T-helper 22 cell (primary cell): ENCODE measurements at places on chromosomes 2 and 18.

- no peak for DNase-seq
Measured at GRCh38 chr2:116162395-116162794, 1652.1 kb upstream of the DDX18 start.

DNA sequence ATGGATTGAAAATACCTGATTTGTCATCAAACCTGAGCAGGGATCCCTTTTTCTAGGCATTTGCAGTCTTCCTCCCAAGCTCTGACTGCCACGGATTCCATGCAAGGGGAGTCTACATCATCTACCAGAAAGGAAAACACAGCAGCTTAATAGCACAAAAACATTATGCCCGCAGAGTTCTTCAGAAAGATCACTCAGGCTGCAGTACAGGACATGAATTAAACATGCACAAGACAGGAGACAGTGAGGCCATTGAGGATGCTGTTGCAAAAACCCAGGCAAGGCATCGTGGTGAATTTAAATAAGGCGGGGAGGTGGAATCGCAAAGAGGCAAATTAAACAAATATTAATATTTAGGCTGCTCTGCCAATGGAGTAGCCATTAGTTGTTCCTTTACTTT lies 88.5 kb downstream of the MRPS9 start:
- no peak for DNase-seq

GRCh38 chr2:235512699-235513053 lies 18.8 kb downstream of the AGAP1 start:
- no peak for DNase-seq

- no peak for DNase-seq
Measured at GRCh38 chr2:241393524-241394196, 37.6 kb downstream of the FARP2 start.

DNA sequence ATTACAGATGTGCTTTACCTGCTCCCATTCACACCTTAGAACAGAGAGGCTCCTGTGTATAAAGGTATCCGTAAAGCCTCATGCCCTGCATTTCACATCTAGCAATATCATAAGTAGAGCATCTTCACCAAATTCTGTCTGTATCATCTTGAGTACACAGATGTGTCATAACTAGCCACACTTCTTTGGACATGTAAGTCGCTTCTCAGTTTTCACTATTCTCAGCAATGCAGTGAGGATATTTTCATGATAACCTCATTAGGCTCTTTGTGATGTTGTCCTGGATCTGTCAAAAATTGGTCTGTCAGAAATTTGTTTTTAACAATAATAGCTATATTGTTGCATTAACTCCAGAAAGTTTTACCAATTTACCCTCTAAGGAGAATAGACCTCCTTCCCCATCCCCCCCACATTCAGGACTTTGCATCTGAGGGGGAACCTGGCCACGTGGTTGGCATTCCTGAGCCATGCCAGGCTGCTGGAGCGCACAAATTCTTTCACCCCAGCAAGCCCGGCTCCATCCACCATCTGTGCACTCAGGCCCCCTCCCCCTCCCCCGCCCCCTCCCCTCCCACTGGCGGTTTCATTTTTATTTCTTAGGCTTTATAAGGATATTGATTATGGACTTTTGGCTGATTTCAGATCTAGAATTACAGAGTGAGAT lies 34.1 kb downstream of the AGAP1 start:
- no peak for DNase-seq

DNA sequence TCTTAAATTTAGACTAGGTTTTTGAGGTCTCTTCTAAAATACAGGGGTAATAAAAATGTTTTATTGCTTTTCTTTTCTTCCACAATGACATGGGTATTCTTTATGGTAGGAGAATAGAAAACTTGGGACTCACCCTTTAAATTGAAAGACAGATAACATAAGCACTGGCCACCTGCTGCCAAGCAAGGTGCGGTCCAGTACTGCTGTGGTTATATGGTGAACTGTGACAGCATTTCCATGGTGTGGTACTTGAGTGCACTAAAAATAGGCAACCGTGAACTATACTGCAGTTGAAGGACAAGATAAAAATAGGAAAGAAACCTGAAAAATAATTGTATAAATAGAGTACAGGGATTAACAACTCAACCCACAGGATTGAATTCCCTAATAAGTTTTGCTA lies 54.4 kb upstream of the GRB14 start:
- no peak for DNase-seq

GRCh38 chr2:160940699-160941098 lies 219.5 kb upstream of the TANK start:
- DNase-seq = no peak
